ENCODE measurements at places on chromosomes 7 and 10.
A peak's percentile ranks its signal among the peaks of the same experiment; 100 is the strongest.

DNA sequence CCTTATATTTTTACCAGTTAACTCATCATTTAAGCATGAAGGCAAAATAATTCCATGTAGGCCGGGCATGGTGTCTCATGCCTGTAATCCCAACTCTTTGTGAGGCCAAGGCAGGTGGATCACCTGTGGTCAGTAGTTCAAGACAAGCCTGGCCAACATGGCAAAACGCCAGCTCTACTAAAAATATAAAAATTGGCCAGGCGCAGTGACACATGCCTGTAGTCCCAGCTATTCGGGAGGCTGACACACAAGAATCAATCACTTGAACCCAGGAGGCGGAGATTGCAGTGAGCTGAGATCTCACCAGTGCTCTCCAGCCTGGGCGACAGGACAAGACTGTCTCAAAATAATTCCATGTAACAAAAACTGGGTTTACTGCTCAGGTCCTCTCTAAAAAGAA, 18.3 kb downstream of the HNRNPA2B1 start:
- no peak for DNase-seq

DNA sequence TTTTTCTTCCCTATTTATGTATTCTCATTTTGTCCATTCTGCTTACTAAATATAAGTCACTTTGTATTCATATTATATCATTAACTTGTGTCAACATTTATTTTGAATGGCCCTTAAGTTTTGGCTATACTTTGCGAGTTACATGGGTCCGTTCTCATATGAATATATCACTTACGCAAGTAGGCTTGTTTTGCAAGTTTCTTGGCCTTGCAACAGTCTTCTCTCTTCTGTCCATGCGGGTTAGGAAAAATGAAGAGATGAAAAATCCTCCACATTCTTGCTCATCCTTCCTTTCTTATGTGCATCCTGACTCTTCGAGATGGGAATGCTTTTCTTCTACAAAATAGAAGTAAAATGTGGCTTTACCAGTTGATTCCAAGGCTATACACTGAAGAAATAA, 82.8 kb downstream of the GPR158 start:
- DNase-seq, result no peak

DNA sequence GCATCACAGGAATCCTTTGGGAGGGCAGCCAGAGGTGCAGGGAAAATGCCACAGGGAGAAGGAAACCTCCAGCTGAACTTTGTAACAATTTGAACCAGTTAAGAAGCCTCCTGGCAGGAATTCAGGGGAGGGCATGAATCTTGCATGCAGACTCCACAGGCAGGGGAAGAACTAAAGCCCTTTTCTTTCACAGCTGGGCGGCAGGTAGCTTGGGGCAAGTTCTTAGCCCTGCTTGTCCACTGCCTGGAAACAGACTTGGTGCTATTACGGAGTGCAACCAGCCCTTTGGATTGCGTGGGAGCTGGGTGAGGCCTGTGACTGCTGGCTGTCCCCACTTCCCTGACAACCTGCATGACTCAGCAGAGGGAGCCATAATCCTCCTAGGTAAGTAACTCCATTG, 51.7 kb upstream of the ADAM12 start:
- no peak for DNase-seq

GRCh38 chr10:23314835-23315239, 29.8 kb downstream of the C10orf67 start:
- no peak for DNase-seq

- DNase-seq, result peak; percentile 48
These were observed 10.6 kb upstream of the LIPM start for GRCh38 chr10:88791924-88792323.

DNA sequence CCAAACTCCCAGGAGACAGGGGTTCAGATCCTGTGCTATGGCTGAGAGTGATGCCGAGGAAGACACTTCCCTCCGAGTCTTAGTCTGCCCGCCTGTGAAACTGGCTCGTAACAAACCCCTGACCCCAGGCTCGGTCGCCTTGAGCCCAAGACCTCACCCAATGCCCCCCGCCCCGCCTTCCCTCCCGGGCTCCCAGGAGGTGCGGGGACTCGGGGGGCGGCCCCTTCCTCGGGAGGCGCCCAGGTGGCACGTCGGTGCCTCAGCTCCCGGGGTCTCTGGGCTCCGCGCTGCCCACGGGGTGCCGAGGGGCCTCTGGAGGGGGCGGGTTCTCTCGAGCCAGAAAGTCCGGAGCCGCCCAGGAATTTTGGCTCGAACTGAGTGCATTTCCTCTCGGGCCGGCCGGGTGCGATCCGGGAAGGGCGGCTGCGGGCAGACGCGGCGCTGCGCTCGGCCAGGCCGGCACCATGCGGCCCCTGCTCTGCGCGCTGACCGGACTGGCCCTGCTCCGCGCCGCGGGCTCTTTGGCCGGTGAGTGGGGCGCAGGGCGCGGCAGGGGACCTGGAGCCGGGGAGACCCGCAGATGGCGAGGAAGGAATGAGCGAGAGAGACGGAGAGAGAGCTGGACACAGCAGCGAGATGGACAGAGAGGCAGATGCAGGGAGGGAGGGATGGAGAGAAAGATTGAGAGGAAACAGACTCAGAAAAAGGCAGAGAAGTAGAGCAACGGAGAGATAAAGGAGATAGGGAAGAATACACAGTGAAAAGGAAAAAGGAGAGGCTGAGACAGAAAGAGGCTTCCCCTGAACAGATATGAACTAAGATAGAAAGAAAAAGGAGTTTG, at the start of gene PLAC9:
PLAC9 (plus strand) TSS at position 432 of the 841 bp plus-strand sequence; CDS start at position 465, 33 bp downstream.
- DNase-seq, result no peak

DNA sequence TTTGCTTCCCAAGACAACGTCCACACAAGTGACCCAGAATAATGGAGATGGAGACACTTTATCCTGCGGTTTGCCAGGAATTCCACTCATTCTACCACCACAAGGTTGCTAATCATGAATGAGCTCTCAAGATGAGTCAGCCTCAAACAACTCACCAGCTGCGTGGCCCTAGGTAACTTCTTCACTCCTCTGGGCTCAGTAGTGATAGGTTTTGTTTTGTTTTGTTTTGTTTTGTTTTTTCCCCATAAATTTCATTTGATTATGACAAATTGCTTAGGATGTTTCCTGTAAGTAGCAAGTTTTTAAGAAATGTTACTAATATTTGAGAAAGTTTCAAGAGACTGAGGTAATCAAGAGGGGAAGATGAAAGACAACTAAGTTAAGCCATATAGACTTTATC, 286.8 kb downstream of the PARD3 start:
- no peak for DNase-seq

GRCh38 chr7:2008101-2008935, 224.4 kb downstream of the MAD1L1 start:
- no peak for DNase-seq

GRCh38 chr7:140998715-140999114, 16.0 kb downstream of the MRPS33 start:
- no peak for DNase-seq

- DNase-seq, result no peak
These were observed 46.6 kb upstream of the FXYD4 start for GRCh38 chr10:43324876-43325275.

DNA sequence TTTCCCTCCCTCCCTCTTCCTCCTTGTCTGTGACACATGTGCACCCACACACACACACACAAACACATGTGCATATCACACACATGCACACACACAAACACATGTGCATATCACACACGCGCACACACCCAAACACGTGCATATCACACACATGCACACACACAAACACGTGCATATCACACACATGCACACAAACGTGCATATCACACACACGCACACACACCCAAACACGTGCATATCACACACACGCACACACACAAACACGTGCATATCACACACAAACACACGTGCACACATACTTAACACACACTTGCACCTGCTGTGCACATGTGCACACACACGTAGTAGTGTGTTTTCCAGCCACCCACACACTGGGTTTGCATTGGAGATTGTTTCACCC, 29.4 kb upstream of the KNDC1 start:
- DNase-seq, result no peak

GRCh38 chr10:130423455-130424305, 287.5 kb downstream of the GLRX3 start:
- peak; percentile 26 for DNase-seq

DNA sequence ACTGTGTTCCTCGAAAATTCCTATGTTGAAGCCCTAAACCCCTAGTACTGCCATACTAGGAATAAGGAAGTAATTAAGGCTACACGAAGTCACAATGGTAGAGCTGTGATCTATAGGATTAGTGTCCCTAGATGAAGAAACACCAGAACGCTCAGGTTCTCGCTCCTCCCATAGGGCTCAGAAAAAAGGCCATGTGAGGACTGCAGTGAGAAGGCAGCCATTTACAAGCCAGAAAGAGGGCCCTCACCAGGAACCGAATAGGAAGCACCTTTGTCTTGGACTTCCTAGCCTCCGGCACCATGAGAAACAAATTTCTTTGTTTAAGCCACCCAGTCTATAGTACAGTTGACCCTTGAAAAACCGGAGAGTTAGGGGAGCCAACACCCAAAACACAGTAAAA, 46.2 kb downstream of the CACUL1 start:
- DNase-seq, result no peak

GRCh38 chr7:86995052-86995725, 64.3 kb downstream of the ELAPOR2 start:
- DNase-seq, result no peak

DNA sequence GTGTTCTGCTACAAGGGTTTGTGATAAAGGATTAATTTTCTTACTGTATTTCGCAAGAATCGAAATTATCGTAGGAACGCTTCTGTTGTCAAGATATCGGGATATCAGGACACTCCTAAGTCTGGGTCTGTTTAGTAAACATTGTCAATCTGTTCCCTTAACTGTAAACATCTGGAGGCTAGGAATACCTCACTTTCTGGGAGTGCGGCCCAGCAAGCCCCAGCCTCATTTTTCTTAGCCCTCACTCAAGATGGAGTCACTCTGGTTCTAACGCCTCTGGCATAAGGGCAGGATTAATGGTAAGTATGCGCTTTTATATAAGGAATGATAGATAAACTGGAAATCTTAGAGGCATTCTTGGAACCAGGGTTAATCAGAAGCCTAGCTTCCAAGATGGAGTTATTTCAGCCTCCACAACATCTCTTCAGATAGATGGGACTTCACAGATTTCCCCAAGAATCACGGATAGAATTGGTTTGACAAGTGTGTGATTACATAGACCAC, 30.1 kb upstream of the CCL24 start:
- DNase-seq, result no peak

DNA sequence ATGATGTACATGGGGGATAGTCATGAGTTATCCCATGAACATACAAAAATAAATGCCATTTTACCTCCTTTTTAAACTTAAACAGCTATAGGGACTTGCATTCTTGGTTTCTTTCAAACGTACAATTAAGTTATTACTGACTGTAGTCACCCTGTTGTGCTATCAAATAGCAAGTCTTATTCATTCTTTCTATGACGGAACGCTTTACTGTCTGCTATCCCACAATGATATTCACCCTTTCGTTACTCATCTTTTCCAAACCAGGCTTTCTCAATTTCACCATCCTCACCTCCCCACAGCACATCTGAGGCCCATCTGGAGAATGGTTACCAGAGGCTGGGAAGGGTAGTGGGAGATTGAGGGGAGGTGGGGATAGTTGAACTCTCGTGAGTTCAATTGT, 218.8 kb downstream of the PHF14 start:
- DNase-seq, result no peak

GRCh38 chr10:126783806-126784557, 113.5 kb upstream of the C10orf90 start:
- DNase-seq, result no peak

All from Peyer's patch (tissue), 4 donors.